ENCODE measurements at places on chromosomes 3 and 15. TPM values are rescaled to one million over a fixed set of nuclear protein-coding genes. Genes with fewer than 3 reads are reported as not detected.

DNA sequence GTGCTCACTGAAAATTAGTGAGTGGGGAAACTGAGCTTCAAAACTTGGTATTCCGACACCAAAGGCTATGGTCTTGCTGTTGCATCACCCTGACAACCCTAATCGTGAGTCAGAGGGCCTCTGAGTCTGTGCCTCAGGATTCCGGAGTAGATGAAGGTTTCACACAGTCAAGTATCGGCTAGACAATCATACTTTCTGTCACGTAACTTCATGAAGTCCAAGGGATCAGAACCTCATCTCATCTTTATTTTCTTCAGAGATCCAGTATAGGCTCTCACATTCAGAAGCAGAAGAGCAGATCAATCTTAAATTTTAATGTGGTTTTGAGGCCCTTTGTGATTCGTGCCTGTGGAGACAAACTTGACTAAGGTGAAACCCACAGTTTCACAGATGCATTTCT, 26.1 kb upstream of the NECTIN3 start:
- no peaks in the 10 kb centered on the region for H3K36me3 ChIP-seq
- H3K27ac ChIP-seq: no peak overlapping the region
- H3K4me3 ChIP-seq: no peak overlapping the region
- no peaks in the 10 kb centered on the region for H3K4me1 ChIP-seq
- no peak for DNase-seq

- H3K27ac ChIP-seq: no peak overlapping the region
- no peak for DNase-seq
- H3K27me3 ChIP-seq: no peaks in the 10 kb centered on the region
- H3K4me3 ChIP-seq: no peak overlapping the region
Observed at GRCh38 chr15:92499731-92500530, 106.2 kb downstream of the ST8SIA2 start.

- peaks cover 1% of the 10 kb centered on the region for H3K27me3 ChIP-seq
- H3K4me3 ChIP-seq: no peak overlapping the region
- no peaks in the 10 kb centered on the region for H3K36me3 ChIP-seq
- no peaks in the 10 kb centered on the region for H3K4me1 ChIP-seq
- DNase-seq: no peak
- no peak overlapping the region for H3K27ac ChIP-seq
Observed at GRCh38 chr3:12060139-12060845, 56.1 kb downstream of the SYN2 start.

DNA sequence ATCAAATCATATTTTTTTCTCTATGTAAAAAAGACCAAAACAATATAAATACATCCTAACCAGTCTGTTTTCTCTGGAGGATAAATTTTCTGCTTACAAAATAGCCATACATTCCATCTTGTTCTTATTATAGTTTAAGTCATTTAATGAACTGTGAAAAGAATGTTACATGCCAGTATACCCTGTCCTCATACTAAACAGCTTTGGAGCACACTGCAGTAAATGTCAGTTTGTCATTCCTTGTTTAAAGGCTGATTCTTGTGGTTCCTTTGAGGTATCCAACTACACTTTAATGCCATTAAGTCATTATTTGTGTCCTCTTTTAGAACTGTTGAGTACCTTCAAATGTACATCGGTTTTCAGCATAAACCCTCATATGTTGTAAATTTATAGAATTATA, 52.7 kb upstream of the DCBLD2 start:
- no peak for DNase-seq
- no peaks in the 10 kb centered on the region for H3K4me1 ChIP-seq
- no peak overlapping the region for H3K4me3 ChIP-seq
- no peaks in the 10 kb centered on the region for H3K27me3 ChIP-seq
- no peak overlapping the region for H3K27ac ChIP-seq

Gene LYZL4
- total RNA-seq: not detected

All from aorta (tissue), 5 donors.